ENCODE measurements at places on chromosomes 7 and 10.

DNA sequence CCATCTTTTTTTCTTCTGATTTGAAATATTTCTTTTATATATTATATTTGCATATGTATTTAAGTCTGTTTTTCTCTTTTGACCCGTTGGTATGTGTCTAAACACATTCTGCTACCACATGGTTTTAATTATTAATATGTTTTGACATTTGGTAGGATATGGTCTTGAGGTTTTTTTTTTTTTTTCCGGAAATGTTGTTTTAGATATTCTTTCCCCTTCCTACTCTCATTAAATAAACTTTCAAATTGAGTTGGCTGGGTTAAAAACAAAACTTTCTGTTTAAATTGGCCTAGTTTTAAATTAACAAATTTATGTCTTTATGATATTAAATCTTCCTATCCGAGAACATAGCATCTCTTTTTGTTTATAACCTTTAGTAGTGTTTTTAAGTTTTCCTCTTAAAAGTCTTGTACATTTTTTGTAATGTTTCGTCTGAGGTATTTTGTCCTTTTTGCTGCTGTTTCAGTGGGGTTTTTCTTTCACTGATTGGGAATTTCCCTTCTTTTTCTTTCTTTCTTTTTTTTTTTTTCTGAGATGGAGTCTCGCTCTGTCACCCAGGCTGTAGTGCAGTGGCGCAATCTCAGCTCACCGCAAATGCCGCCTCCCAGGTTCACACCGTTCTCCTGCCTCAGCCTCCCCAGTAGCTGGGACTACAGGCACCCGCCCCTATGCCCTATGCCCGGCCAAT lies 25.4 kb downstream of the STAM start:
- peak; percentile 54 for DNase-seq

- DNase-seq: no peak
Observed at GRCh38 chr10:6699336-6699735, 119.3 kb upstream of the PRKCQ start.

DNA sequence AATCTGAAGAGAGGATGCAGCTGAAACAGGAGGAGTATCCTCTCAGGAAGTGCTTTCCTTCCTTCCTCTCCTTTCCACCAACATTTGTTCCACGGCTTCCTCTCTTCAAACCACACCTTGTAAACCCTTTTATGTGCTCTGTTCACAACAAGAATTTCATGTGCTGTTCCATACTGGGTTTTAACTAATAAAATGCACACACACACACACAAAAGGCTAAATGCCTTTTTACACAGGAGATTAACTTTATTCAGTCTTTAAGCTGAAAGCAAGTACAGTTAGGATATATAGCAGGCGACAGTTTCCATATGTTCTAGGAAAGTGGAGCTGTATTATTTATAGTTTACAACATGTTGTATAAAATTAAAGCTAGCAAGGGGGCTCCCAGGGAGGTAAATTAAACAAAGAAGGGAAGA lies 106.7 kb downstream of the REEP3 start:
- no peak for DNase-seq

DNA sequence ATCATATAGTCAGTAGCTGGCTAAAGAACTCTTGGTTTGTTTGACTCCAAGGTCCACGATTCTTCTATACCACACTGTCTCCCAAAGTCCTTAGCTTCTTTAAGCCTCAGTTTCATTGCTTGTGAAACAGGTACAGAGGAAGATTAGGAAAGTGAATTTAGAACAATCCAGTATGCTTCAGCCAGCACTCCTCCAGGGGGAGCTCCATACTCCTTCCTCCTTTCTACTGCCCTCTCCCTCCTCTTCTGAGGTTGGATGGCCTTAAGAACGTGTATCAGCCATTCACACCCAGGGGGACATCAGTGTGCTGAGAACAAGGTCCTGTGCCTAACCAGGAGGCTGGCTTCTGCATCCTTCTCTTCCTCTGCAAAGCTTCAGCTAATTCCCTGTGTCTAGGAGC lies 54.8 kb upstream of the CALD1 start:
- DNase-seq: no peak

- peak; percentile 36 for DNase-seq
Observed at GRCh38 chr10:7045891-7046599, 364.8 kb downstream of the SFMBT2 start.

DNA sequence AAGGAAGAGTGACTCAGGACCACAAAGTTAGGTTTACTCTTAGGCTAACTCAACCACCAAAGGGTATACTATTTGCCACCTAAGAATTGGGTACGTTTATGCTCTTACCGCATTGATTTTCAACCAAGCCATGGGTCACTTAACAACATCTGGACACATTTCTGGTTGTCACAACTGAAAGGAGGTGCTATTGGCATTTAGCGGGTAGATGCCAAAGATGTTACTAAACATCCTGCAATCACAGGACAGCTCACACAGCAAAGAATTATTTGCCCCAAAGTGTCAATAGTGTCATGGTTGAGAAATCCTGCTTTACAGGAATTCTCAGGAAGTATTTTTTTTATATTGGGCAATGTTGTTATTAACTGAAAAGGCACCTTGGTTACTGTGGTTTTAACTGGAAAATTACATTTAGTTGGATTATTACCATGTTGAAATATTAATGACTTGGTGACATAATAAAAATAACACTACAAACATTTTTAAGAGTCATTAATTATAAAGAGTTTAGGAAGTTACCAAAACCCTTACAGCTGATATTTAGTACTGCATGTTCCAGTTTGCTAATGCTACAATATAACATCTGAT lies 185.0 kb upstream of the TMEM196 start:
- DNase-seq: no peak

DNA sequence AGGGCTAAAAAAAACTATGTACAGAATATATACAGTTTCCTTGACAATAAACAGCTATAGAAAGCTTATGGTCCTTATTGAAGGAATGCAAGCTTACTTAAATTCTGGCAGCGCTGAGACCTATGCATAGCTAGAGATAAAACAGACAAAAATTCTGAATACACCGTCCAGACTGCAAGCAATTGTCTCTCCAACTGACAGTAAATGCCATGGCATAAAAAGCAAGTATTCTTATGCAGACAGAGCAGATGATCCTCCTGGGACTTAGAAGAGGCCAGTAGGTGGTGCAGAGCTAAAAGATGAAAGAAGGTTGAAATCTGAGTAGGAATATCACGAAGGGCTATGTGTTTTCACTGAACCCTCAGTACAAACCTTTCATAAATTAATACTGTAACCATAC lies 157.0 kb upstream of the CACNA2D1 start:
- no peak for DNase-seq

DNA sequence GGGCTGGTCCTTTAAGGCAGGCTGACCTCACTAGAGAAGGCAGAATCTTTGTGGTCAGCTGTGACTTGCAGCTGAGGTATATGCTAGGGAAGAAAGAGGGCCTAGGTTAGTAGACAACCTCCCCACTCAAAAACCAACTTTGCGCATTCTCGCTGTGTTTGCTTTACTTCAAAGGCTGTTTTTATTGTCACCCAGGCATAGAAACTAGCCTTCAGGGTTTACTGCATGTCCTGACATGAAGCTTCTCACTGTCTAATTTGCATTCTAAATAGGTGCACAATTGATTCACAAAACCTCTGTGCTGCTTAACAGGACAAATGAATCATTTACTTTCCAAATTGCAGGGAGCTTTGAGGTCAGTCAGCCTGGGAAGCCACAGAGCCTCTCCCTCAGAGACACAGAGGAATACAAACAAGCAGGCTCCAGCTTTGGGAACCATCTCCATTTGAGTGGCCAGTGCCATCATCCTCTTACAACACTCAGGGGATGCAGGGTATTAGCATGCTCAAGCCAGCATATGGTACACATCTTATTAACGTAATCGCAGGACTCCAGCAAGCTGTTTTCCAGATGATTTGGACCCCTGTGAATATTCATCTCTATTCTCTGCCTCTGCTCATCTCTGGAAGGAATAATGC lies 596.4 kb upstream of the GHITM start:
- DNase-seq: no peak

- DNase-seq: no peak
Observed at GRCh38 chr7:107838024-107838601, 35.1 kb upstream of the SLC26A3 start.

GRCh38 chr10:110781139-110781538 lies 90.6 kb upstream of the PDCD4 start:
- no peak for DNase-seq

DNA sequence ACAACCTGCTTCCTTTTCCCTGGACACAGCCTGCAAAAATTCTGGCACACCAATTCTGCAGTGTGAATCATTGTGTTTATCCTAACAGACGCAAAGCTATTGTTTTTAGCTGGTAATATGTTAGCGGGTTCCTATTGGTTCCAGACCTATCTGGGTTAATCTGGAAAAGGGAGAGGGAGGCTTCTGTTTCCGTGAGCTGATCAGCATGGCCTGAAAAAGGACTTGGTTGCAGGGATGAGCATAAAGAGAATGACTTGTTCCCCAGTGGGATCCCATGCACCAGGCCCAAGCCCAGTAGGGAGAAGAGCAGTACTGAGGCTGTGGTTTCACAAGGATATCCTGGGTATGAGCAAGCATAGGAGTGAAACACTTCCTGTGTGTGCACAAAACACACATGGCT lies 78.4 kb downstream of the PDE1C start:
- DNase-seq: no peak

DNA sequence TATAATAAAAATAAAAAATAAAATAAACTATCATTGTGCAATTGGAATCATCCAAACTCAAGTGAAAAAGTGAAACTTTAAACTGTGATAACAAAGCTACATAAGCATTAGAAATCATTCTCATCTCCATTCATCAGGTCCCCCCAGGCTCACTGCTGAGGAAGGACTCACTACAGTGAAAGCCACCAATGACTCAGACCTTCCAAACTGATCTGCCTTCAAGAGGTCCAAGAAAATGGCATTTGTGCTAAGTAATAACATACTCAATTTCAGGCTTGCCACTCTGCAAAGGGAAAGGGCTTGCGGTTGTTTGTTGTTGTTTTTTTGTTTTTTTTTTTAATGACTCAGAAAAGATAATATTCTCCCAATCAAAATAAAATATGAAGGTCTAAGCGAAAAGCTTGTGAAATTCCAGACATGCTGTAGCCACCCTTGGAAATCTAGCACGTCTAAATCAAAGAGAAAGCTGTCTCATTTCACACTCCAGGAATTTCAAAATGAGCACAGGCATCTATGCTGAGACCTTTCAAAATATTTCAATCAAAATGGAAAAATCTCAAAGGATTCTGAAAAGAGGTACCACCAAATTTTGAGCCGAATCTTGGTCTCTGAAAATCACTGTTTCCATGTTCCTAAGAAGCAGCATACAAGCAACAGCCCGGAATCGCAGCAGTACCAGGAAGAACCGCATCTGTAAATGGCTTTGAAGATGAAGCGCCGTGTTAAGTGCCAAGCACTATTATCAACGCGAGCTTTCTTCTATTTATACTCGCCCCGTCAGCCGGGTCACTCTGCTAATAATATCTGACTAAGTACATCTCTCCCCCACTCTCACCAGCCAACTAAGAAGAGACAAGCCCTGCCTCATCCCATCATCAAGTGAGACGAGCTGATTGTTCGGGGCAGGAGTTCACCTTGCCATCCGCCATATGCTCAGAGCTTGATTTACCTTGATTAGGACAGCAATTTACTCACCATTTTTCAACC lies 13.5 kb downstream of the SFMBT2 start:
- DNase-seq: no peak

GRCh38 chr10:1203704-1204103 lies 147.5 kb downstream of the WDR37 start:
- no peak for DNase-seq

GRCh38 chr10:101845893-101846292 lies 2.3 kb upstream of the KCNIP2 start:
- no peak for DNase-seq

DNA sequence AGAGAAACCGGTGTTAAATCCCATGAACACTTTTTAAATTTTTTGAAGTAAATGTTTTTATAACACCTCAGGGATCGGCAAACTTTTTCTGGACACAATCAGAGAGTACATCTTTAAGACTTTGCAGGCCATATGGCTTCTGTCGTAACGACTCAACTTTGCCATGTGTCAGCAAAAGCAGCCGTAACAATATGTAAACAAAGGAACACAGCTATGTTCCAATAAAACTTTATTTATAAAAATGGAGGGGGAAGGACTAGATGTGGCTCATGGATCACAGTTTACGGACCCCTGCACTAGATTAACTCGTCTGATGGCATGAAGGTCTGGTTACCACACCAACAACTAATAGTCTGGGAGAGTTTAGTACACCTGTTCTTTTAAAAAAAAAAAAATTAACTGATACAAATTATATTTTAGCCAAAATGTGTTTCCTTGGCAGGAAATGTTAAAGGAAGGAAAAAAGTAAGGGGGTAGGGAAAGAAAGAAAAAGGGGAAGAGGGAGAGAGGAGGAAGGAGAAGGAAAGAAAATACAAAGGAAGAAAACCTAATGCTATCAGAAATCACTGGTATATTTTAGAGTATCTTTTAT lies 50.2 kb downstream of the ABI1 start:
- DNase-seq: no peak

DNA sequence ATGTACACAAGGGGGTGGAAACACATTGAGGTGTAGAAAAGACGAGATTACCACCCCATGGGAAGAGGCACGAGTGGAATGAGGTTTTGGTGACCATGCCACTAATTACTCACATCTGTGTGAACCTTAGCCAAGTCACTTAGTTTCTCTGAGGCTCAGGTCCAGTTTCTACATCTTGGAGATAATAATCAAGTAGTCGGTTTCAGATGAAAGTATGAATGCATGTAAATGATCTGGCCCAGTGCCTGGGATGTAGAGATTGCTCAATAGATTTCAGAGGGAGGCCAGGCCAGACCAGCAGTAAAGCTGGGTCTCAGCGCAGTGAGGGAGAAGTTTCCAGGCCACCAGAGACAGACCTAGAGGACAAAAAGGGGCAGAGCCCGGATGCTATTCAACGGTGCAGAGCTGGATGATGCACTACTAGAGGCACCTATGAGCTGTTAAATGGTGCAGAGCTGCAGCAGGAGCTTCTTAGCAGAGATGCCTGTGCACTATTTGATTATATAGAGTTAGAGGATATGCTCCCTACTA lies 725.1 kb downstream of the GRID1 start:
- no peak for DNase-seq

DNA sequence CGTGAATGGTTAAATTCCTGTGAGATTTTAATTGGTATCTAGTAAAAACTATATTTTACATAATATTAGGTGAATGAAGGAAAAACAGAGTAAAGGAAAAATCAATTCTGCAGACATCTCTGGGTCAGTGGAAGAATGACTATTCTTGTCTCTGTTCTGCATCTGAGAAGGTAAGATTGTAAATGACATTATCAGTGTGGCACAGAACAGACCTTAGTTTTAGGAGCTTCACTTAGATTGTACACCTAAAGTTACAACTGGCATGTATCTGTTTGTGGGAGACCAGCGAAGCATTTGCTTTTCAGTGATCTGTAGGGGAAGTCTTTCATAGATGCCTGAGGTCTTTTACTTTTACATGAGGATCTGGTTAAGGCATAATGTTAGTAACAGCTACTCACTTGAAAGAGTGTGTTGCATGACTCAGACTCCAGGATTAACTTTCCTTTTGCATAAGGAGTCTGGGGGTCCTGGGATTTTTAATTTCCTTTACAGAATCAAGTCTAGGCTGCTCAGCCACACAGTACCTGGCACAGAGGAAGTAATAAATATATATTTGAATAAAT lies 56.2 kb downstream of the JMJD1C start:
- no peak for DNase-seq

- DNase-seq: no peak
Observed at GRCh38 chr7:151822541-151823181, 54.3 kb downstream of the PRKAG2 start.

Measured in central memory CD4-positive, alpha-beta T cell (primary cell).